RWPE1 (cell line): ENCODE measurements at places on chromosomes 7 and 10.

- no peak for DNase-seq
Observed at GRCh38 chr10:70601746-70602145, 795 bp downstream of the PRF1 start.

DNA sequence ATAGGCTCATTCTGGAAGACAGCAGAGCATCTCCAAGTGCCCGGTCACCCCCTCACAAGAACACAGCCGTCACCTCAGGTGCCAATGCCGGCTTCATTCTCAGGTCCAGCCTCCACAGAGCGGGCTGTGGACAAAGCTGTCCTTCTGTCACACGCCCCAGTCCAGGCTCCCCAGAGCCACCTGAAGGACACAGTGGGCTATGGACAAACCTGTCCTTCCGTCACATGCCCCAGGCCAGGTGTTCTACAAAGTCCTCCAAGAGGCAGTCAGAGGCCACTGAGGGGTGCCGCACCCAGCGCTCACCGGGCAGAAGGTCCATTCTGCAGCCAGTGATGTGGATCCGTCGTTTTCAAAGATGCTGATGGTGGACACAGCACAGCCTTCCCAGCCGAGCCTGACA is 173.2 kb upstream of the PPP2R2D start:
- DNase-seq = no peak

DNA sequence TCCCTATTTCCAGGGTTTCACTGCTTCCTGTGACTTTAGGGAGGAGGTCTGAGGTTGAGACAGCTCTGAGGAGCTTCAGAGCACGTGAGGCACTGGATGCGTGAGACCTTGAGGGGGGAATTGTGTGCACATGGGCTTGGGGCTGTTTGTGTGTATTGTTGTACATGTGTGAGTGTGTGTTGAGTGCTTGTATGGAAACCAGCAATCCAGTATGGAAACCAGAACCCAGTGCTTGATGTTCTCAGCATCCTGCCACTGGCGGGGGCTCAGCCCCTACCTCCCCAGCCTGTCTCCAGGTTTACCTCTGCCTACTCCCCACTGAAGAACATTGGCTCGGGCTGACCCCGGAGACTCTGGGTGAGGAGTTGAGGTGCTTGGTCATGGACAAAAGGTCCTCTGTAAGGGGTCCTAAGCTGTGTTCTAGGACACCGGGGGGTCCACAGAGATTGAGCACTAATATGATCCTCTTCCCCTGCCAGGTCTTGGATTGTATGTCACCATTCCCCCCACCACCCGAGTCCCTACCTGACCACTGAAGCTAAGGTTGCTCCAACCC is 20.8 kb downstream of the SFTPD start:
- no peak for DNase-seq

DNA sequence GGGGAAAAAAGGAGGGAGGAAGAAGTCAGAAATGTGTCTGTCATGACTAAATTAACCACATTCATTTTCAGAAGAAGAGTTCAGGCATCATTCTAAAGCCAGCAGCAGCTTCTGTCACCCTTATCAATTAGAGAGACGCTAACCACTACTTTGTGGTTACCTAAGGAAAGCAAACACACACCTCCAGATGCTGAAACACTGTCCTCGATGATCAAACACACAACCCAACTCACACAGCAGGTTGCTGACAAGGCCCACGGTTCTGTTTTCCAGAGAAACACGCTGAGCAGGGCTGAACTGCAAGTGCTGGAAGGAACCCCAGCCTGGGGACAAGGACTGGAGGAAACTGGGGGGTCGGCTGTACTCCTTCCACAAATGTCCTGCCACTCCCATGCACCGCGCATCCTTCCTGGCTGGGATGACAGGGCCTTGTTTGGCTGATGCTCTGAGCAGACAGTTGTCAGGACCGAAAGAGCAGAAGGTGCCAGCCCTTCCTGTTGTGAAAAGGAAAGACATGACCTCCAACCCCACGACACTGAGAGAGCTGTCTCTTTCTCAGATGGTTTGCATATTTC is 36.6 kb downstream of the PRKCQ start:
- DNase-seq = no peak

DNA sequence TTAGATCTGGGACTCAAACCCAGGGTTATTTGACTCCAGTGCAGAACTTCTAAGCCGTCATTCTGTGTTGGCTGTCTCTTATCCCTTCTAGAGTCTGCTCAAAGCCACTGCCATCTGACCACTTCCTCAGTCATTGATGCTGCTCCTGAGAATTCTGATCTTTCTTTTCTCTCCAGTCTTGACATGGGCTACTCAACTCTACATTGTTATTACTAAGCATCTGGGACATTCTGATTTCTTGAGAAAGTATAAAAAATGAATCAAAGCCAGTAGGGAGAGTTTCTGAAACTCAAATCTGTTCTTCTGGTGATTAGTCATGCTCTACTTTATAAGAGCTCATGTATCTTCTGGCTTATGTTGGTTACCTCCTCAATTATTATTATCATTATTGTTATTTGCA is 48.7 kb downstream of the ANK3 start:
- DNase-seq = no peak

DNA sequence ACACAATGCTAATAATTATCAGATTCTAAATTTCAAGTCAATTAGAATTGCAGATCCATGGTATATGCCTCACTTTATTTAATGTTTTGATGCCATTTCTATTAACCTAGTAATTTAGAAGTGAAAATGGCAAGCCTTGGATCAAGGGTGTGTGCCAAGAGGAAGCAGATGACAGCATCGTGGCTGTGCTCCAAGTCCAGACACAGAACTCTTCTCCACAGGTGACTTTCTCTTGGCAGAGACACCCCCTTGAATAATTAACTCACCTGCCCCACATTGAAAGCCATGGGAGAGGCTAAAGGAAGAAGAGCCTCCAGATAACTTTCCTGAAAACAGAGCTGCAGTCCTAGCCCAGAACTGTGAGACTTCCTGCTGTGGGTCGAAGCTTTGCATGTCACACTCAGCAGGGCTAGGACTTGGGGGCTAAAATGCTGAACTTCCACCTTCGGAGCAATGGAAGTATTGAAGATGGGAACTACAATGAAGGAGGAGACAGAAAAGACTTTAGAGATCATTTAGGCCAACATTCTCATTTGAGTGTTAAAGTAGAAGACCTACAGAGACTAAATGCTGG is 996 bp upstream of the C10orf90 start:
- no peak for DNase-seq
